ENCODE measurements at places on chromosomes 1 and 21. TPM values are rescaled to one million over a fixed set of nuclear protein-coding genes. Genes with fewer than 3 reads are reported as not detected.
A peak's percentile ranks its signal among the peaks of the same experiment; 100 is the strongest.

GJA8 gene
- polyA plus RNA-seq: not detected

CFHR5 gene
- polyA plus RNA-seq: not detected

DNA sequence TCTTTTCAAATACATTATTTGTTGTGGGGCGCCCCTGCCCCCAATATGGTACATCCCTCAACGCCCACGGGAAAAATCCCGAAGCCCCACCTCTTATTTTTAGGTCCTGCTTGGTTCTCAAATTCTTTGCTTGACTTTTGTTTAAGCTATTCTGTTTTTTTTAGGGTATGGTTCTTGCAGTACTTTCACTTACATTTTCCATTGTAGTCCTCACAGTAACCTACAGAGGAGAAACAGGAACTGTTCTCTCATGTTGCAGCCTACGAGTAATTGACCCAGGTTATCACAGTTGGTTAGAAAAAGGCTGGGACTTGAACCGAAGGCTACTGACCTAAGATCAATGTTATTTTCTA lies 697 bp upstream of the C21orf91 start:
- H3K27ac ChIP-seq: peak overlapping the region; percentile 98
- DNase-seq: no peak
- peak overlapping the region; percentile 90 for H3K4me3 ChIP-seq
- no peaks in the 10 kb centered on the region for H3K4me1 ChIP-seq

DNA sequence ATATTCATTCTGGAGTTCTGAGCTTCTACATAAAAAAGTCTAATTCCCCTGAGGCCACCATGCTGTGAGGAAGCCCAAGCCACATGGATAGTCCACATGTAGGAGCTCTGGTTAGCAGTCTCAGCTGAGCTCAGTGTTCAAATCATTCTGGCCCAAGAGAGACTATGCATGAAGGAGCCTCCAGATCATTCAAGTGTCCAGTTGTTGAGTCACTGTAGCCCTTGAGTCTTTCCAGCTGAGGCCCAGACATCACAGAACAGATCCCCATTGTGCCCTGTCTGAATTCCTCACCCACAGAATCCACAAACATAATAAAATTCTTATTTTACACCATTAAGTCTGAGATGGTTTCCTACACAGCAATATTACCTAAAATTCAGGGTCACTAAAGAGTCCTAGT lies 107.0 kb upstream of the NGF start:
- DNase-seq: no peak
- no peaks in the 10 kb centered on the region for H3K36me3 ChIP-seq
- no peaks in the 10 kb centered on the region for H3K27me3 ChIP-seq
- H3K4me3 ChIP-seq: no peak overlapping the region

DNA sequence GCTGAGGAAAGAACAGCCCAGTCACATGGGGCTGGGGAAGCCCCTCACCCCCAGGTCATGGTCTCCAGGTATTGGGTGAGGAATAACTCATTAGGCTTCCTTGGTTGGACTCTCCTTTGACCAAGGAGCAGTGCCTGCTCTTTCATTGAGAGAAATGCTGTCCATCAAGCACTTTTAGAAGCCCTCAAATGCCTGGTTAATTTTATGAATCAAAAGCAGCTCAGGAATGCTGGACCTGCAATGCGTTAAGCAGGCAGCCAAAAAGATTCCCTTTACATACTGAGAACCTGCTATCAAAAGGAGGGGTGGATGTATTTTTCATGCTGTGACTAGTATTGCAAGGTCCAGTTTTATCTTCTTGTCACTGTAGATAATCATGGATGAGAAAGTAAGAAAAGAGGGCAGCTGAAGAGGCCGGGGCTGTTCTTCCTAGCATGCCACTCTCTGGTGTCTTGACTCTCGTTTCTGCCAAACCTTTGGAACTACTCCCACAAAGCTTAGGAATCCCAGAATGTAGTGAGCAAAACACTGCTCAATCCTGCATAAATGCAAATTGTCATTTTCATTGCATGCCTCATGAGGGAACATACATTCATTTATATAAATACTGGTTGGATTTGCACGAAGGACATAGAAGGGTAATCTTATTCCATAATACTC lies 2.1 kb upstream of the CD58 start:
- H3K4me1 ChIP-seq: peaks cover 3% of the 10 kb centered on the region
- no peak overlapping the region for H3K27ac ChIP-seq
- H3K4me3 ChIP-seq: no peak overlapping the region

GRCh38 chr1:42680921-42681683 lies 1.1 kb upstream of the YBX1 start:
- H3K27ac ChIP-seq: peak overlapping the region; percentile 81
- H3K36me3 ChIP-seq: peaks cover 3% of the 10 kb centered on the region
- H3K27me3 ChIP-seq: no peaks in the 10 kb centered on the region

- DNase-seq: peak; percentile 77
- no peaks in the 10 kb centered on the region for H3K27me3 ChIP-seq
- no peaks in the 10 kb centered on the region for H3K36me3 ChIP-seq
- no peaks in the 10 kb centered on the region for H3K4me1 ChIP-seq
- H3K4me3 ChIP-seq: peak within 1 kb of the TSS; percentile 77
Observed at GRCh38 chr1:67832737-67833601, at the start of gene GNG12. TSS of gene GNG12 (minus strand) at chr1:67833467. CDS start at chr1:67707686, 125,781 bp downstream.

GRCh38 chr1:214637722-214638458 lies 34.9 kb downstream of the CENPF start:
- H3K36me3 ChIP-seq: no peaks in the 10 kb centered on the region
- no peak overlapping the region for H3K4me3 ChIP-seq
- H3K4me1 ChIP-seq: no peaks in the 10 kb centered on the region
- DNase-seq: peak; percentile 75
- no peak overlapping the region for H3K27ac ChIP-seq

- H3K36me3 ChIP-seq: no peaks in the 10 kb centered on the region
- no peaks in the 10 kb centered on the region for H3K27me3 ChIP-seq
- no peak overlapping the region for H3K27ac ChIP-seq
- DNase-seq: no peak
- no peak overlapping the region for H3K4me3 ChIP-seq
- no peaks in the 10 kb centered on the region for H3K4me1 ChIP-seq
Observed at GRCh38 chr1:49971088-49971487, 52.7 kb downstream of the AGBL4 start.

GRCh38 chr1:26020330-26020768 lies 1.2 kb upstream of the EXTL1 start:
- no peak for DNase-seq
- H3K36me3 ChIP-seq: no peaks in the 10 kb centered on the region
- H3K27ac ChIP-seq: no peak overlapping the region
- H3K4me1 ChIP-seq: peaks cover 12% of the 10 kb centered on the region

GRCh38 chr1:93483200-93483599 lies 35.3 kb downstream of the FNBP1L start:
- no peak overlapping the region for H3K27ac ChIP-seq
- DNase-seq: peak; percentile 15
- no peaks in the 10 kb centered on the region for H3K36me3 ChIP-seq
- H3K4me1 ChIP-seq: no peaks in the 10 kb centered on the region
- no peaks in the 10 kb centered on the region for H3K27me3 ChIP-seq
- no peak overlapping the region for H3K4me3 ChIP-seq

- no peaks in the 10 kb centered on the region for H3K27me3 ChIP-seq
- no peak overlapping the region for H3K27ac ChIP-seq
- H3K36me3 ChIP-seq: no peaks in the 10 kb centered on the region
- no peak for DNase-seq
- H3K4me1 ChIP-seq: no peaks in the 10 kb centered on the region
- no peak overlapping the region for H3K4me3 ChIP-seq
Observed at GRCh38 chr1:234000557-234001041, 96.1 kb downstream of the SLC35F3 start.

GRCh38 chr1:1087351-1088028 lies 13.4 kb upstream of the RNF223 start:
- H3K4me3 ChIP-seq: no peak overlapping the region
- no peaks in the 10 kb centered on the region for H3K4me1 ChIP-seq
- H3K27ac ChIP-seq: no peak overlapping the region
- DNase-seq: no peak
- peaks cover 2% of the 10 kb centered on the region for H3K36me3 ChIP-seq
- H3K27me3 ChIP-seq: no peaks in the 10 kb centered on the region

DNA sequence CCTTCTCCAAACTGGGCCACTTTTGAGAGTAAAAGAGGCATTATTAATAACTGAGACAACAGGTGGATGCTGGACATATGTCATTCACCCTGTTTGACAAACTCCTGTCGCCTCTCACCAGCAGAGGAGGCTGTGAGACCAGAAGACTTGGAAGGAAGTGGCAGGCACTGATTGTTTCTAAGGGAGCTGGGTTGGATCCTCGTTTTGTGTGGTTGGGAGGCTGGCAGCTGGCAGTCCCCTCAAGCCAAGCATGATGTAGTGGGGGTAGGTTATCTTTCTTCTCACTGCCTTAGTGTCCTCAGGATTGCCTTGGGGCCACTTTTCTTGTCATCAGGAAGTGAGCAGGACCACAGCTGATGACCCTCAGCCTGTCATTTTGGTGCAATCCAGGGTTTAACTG lies 86.5 kb upstream of the KCNJ15 start:
- no peaks in the 10 kb centered on the region for H3K27me3 ChIP-seq
- no peak overlapping the region for H3K4me3 ChIP-seq
- no peaks in the 10 kb centered on the region for H3K36me3 ChIP-seq
- peaks cover 22% of the 10 kb centered on the region for H3K4me1 ChIP-seq
- H3K27ac ChIP-seq: no peak overlapping the region
- peak; percentile 24 for DNase-seq

Measured in fibroblast of lung (primary cell).